Stimulated activated CD8-positive, alpha-beta memory T cell treated with anti-CD3 and anti-CD28 coated beads, Interleukin-2, amount 100 ng/mL, for 48 hours (primary cell): ENCODE measurements at places on chromosomes 3 and 15.

GRCh38 chr15:61639491-61639890 lies 410.4 kb upstream of the RORA start:
- no peak for DNase-seq

GRCh38 chr3:9342696-9343095 lies 20.2 kb upstream of the THUMPD3 start:
- DNase-seq: no peak

- DNase-seq: no peak
Observed at GRCh38 chr3:65953301-65953812, 85.4 kb downstream of the MAGI1 start.

DNA sequence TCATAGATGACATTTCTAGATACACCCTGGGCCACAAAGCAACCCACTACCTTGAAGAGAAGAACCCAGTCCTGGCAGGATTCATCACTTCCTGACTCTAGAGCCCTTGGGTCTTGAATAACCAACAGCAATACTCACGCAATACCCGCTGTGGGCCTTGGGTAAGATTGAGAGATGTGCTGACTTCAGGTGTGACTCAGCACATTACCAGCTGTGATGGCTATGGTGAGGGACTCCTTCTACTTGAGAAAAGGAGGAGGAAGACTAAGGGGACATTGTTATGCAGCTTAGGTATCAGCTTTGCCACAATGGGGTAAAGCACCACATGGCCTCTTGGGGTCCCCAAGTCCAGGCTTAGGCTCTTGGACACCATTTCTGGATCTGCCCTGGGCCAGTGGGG lies 14.9 kb downstream of the C3orf33 start:
- DNase-seq: no peak

DNA sequence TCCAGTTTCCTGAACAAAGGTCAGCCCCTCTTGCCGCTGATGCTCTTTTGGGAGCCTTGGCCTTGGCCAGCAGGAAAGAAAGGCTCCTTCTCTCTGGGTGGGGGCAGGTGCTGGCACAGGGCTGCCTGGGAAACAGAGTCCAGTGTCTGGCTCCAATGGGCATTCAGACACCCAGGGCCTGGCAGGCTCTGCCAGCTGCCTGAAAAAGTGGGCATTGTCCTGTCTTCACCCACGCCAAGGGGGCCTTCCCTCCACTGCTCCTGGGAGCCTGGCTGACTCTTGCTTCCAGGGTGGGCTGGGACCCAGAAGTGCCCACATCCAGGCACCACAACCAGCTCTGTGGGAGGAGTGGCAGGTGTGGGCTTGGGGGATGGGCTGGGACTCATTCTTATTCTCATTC lies 62.7 kb downstream of the RHCG start:
- no peak for DNase-seq
